Activated CD4-positive, CD25-positive, alpha-beta regulatory T cell (primary cell): ENCODE measurements at places on chromosomes 11 and 22.

DNA sequence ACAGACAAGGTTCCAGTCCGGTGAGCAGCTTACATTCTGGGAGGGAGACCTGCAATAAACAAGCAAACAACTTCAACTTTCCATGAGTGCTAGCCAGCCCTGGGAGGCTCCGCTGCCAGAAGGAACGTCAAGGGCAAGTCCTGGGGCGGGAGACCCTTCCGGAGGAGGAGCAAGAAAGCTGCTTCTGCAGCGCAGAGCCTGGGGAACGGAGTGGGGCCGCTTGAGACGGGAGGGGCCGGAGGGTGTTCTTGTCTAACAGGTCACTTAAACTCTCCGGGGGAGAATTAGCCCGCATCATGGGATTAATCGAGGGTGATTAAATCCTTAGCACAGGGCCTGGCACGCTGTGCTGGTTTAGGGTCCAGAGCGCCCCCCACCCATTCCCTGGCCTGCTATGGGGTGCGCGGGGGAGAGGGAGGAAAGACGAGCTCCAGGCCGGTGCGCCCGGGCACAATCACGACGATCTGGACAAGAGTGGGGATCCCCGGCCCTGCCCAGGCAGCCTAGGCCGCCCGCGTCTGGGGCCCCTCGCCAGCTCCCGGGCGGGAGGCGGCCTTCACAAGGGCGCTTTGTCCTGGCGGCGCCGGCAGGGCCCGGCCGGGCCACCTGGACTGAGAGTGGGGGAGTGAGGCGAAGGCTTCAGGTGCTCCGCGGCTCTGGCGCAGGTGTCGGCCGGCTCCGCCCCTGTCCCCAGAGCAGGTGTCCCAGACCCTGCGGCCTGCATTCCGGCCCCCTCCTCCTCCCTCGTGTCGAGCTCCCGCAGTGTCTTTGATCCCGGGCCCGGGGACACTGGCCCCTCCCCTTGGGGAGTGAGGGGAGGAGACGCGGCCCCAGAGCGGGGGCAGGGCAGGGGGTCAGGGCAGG is 663 bp upstream of the LARGE2 start:
- no peak for DNase-seq

- no peak for DNase-seq
These were observed 74.9 kb upstream of the RAG2 start for GRCh38 chr11:36672815-36673450.

GRCh38 chr11:61297746-61298145 is 2.6 kb upstream of the VWCE start:
- no peak for DNase-seq

- DNase-seq: no peak
These were observed 72.0 kb downstream of the TP53I11 start for GRCh38 chr11:44878711-44879110.

GRCh38 chr11:119103793-119104192 is 2.1 kb upstream of the DPAGT1 start:
- no peak for DNase-seq

DNA sequence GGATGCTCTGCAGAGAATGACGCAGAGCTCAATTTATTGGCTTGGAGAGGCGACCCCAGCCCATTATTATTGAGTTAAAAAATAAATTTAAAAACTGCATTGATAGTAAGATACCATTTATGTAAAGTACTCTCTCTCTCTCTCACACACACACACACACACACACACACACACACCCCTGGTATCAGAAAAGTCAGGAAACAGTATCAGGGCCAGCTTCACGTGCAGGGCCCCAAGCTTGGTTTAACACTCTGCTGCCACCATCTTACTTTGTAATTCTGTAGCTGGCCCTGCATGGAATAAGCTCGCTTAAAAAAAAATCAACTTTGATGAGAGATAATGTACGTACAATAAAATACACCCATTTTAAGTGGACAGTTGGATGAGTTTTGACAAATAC is 59.8 kb upstream of the CD5 start:
- DNase-seq: no peak

DNA sequence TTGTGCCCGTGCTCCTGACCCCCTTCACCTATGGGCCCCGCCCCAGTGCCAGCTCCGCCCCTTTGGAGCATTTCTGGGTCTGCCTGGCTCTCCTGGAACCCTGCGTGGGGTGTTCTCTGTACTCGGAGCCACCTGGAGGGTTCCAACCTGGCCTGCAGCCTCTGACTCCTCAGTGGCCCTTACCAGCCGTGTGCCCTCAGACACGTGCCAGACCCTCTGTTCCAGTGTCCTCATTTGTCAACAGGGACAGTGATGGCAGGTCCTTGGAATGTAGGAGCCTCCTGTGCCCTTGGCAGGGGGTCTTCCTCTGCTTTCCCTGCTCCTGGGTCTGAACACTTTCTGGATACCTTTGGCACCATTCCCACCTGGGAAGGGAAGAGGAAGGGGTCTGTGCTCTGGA is 96.4 kb downstream of the CACNA1I start:
- DNase-seq: no peak

DNA sequence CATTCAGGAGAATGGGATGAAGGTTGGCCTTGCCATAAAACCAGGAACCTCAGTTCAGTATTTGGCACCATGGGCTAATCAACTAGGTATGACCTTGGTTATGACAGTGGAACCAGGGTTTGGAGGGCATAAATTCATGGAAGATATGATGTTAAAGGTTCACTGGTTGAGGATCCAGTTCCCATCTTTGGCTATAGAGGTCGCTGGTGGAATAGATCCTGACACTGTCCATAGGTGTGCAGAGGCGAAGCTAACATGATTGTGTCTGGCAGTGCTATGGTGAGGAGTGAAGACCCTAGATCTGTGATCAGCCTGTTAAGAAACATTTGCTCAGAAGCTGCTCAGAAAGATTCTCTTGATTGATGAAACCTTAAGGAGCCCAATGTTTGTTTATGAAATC is 5.7 kb downstream of the NF2 start:
- no peak for DNase-seq

DNA sequence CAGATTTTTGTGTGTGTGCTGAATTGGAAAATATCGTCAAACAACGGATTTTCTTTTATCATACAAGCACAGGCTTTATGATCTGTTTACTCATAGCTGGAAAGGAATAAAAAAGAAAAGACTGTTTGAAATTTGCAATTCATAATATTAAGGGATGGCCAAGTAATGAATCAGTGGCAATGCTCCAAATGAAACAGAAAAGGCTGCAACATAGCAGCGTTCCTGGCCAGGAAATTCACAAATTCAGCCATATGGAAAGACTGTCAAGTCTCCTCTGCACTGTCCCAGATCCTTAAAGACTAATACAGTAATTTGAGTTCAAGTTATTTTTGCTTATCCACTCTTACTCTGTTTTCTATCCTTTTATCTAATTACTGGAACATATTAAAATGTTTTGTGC is 98.2 kb downstream of the MSANTD4 start:
- DNase-seq: no peak

DNA sequence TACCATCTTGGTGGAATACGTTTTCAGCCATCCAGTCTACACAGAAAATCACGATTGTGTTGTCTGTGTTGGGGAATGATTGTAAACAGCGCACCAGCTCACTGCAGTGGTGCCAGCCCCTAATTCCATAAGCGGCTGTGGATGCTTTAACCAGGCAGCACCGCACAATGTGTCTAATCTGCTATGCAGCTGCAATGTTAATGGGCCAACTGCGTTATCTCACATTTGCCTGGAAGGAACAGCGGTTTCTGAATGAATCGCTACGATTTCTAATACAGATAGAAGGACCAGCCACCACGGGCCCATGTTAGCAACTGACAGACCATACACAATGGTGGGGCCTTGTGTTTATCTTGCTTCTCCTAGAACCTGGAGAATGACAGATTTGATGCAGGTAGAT is 384.5 kb upstream of the KIRREL3 start:
- no peak for DNase-seq

- no peak for DNase-seq
These were observed 23.4 kb downstream of the TPBGL start for GRCh38 chr11:75263944-75264349.

GRCh38 chr11:131518305-131518838 is 148.0 kb downstream of the NTM start:
- DNase-seq: no peak

GRCh38 chr11:68370211-68371111 is 58.1 kb downstream of the LRP5 start:
- no peak for DNase-seq

DNA sequence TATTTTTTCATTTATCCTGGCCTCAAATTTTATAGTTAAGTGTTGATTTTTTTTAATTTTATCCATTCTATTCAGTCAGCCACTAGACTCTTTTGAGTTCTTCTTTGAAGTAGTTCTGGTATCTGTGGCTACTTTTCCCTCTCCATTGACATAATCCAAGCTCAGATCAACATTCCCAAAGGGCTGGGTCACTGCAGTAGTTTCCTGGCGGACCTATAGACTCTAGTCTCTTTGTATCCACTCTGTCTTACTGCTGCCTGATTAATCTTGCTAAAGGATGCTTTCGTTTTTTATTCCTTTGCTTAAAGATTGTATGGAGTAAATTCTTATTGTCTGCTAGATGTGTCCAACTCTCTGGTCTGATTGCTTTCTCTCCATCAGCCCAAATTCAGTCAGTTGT is 87.6 kb downstream of the UVRAG start:
- no peak for DNase-seq

GRCh38 chr22:27729246-27729645 is 72.3 kb downstream of the MN1 start:
- DNase-seq: no peak

DNA sequence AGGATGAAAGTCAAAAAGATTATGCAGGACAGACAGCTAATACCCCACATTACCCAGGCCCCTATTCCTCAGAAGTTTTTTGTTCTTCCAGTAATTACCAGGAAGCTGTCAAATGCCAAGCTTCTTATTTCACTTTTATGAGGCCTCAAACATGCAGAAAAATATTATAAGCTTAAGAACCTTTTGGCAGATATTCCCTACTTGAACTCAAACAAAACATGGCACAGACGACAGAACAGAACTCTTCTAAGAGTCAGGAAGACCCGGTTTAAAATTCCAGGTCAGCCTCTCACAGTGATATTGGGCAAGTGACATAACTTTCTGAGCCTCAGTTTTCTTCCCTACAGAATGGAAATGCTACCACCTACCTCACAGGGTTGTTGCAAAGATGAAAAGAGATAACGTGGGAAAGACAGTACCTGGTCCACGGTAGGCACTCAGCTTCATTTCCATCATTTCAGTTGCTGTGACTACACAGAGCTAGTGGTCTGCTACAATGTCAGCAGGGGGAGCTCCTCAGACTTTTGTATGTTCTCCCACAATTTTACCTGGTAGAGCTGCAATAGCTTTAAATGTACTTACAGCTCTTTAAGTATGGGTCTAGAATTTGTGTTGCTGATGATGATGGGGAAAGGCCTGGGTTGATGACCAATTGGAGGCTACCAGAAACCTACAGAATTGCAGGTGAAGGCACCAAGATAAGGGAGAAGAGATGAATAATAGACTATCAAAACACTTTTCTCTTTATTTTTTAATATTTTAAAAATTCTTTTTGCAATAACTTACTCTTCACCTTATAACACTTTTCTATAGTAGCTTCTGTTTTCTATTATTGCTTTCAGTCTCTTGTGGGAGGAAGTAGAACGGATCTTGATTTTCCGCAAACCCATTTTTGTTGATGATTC is 98.3 kb upstream of the CHRM4 start:
- DNase-seq: no peak

DNA sequence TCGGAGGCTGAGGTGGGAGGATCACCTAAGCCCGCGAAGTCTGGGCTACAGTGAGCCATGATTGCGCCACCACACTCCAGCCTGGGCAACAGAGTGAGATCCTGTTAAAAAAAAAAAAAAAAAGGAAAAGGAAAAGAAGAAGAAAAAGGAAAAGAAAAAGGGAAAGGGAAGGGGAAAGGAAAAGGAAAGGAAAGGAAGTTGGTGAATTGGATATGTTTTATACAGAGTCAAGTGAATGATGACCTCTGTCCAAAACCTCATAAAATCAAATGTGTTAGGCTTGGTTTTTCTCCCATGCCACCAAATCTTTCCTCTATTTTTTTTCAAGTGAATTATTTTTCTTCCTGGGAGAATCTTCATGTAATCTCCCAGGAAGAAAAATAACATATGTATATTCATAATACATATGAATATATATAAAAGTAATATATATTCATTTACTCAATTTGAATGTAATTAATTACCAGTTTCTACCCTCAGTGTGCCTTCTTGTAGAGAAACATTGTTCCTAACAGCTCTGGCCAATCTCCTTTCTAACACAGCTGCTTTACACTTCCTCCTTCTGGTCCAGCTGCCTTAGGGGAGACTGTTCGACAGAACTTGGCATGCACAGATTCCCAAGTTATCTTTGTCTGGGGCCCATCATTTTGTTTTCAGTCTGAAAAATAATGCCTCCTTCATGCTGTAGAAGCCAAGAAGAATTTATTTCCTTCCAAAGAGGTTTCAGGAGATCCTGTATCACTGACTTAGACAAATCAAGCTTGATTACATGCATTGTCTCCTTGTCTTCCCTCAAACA is 111.9 kb downstream of the CCDC34 start:
- DNase-seq: no peak

GRCh38 chr22:28593299-28593698 is 86.3 kb downstream of the TTC28 start:
- no peak for DNase-seq

GRCh38 chr11:125569915-125570621 is 791 bp downstream of the EI24 start:
- no peak for DNase-seq

DNA sequence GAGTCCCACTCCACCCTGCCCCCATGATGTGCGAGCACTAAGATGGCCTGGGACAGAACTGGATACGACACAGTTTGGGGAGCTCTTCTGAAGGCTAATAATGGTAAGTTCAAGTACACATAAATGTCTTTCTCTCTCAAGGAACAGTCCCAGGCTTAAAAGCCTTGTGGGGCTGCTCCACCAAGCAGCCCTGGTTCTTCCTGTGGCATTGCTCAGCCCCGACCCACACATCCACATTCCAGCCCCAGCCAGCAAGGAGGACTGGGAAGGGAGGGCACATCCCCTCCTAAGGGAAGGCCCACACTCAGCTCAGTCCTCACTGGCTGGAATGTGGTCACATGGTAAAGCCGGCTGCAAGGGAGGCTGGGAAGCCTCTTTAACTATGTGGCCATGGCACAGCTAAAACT is 13.3 kb upstream of the MB start:
- no peak for DNase-seq

- DNase-seq: no peak
These were observed 93.7 kb downstream of the PLEKHA7 start for GRCh38 chr11:16920559-16920958.

- DNase-seq: peak; percentile 17
These were observed 2.6 kb upstream of the SUN2 start for GRCh38 chr22:38758276-38758945.
